ENCODE measurements at places on chromosomes 3 and 15.

DNA sequence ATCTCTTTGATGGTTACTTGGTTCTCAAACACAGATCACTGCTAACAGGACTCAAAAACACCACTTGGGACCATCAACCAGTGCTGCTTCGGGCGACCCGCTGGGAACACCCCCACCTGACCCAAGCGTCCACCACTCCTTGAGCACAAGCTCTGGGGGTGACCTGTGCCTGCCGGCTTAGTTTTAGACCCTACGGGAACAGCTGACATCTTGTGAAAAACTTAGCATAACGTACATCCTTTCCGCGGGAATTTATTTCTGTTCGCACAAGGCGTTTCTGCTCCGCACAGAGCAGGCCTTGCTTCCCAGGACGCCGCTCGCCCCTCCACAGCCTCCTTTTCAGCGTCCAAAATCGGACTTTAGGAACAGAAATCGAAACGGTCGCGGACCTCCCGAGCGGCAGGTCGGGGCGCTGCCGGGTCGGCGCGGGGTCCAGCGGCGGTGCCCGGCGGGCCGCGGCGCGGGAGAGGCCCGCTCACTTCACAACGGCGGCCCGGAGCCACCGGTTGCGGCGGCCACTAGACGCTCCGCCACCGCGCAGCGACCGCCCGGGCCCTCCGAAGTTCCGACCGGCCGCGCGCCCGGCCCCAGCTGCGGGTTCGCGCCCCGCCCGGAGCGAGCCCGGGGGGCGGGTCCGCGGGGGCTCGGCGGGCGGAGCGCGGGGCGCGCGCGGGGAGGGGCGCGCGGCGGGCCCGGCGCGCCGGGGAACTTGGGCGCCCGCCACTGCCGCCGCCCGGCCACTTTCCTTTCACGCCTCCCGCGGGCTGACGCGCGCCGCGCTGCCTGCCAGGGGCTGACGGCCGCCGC is 959 bp downstream of the SFMBT1 start:
- peak; percentile 76 for DNase-seq

DNA sequence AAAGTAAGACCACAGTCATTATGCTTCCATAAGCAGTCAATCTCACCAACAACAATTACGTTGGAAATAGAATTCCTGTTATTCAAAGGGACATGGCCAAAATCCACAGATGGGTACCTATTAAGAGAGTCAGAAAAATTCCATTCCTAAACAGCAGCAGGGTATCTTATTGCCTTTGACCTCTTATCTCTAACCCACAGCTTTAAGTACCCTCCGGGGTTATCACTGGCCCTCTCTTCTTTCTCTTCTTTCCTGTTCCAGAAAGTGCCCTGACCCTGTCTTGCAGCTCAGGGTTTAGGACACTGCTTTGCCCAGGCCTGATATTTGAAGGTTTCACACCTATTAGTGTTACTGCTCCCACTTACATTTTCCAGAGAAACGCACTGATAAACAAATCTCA is 428.7 kb downstream of the TBC1D5 start:
- DNase-seq = no peak

GRCh38 chr3:123818921-123819429 is 65.2 kb downstream of the MYLK start:
- no peak for DNase-seq

DNA sequence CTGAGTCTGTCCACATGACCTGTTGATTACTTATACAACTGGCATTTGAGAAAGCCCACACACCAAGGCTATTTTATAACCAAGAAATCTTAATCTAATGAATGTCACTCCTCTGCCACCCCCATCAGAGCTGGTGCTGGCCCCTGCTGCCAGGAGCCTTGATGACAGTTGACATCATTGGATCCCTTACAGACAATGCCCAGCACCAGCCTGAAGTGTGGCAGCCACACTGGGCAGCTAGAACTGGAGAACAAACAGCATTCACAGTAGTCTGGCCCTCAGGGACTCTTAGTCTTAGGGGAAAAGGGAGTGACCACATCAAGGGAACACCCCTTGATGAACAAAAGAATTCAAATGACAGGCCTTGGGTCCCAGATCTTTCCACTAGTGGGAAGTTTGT is 840.6 kb downstream of the EPHA3 start:
- no peak for DNase-seq

DNA sequence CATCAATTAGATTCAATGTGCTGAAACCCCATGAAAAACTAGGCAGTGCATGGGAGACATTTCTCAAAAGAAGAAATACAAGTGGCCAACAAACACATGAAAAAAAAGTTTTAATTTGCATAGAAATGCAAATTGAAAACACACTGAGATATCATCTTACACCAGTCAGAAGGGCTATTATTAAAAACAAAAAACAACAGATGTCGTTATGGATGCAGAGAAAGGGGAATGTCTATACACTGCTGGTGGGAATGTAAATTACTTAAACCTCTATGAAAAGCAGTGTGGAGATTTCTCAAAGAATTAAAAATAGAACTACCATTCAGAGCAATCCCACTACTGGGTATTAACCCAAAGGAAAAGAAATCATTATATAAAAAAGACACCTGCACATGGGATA is 98.7 kb downstream of the CCNL1 start:
- no peak for DNase-seq

- no peak for DNase-seq
Observed at GRCh38 chr3:32495609-32496008, 7.0 kb downstream of the CMTM6 start.

- DNase-seq = no peak
Observed at GRCh38 chr3:123310741-123311140, 109.0 kb downstream of the SEC22A start.

GRCh38 chr3:21705769-21706168 is 45.2 kb downstream of the ZNF385D start:
- no peak for DNase-seq

DNA sequence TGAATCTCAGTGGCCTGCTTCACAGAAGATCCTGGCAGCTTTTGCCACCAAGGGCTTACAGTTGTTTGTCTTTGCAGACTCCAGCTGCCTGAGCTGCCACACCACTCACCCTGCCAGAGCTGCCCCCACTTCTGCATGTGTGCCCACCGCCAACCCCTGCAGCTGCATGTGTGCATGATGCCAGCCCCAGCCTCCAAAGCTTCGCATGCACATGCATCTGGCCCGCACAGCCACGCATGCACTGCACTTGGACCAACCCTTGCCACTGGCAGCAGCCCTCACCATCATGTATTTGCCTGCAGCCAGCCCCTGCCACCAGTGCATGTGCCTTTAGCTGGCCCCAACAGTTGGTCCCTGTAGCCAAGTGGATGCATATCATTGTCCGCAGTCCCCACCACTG is 31.3 kb downstream of the CCDC54 start:
- DNase-seq = no peak

GRCh38 chr3:7877312-7877711 is 624.3 kb upstream of the LMCD1 start:
- DNase-seq = no peak

GRCh38 chr3:149519912-149520311 is 45.4 kb downstream of the TM4SF4 start:
- no peak for DNase-seq

- no peak for DNase-seq
Observed at GRCh38 chr3:190562866-190563510, 49.1 kb downstream of the IL1RAP start.

GRCh38 chr3:147582642-147583041 is 173.5 kb downstream of the ZIC1 start:
- no peak for DNase-seq

GRCh38 chr15:61084944-61085367 is 144.1 kb downstream of the RORA start:
- peak; percentile 6 for DNase-seq

DNA sequence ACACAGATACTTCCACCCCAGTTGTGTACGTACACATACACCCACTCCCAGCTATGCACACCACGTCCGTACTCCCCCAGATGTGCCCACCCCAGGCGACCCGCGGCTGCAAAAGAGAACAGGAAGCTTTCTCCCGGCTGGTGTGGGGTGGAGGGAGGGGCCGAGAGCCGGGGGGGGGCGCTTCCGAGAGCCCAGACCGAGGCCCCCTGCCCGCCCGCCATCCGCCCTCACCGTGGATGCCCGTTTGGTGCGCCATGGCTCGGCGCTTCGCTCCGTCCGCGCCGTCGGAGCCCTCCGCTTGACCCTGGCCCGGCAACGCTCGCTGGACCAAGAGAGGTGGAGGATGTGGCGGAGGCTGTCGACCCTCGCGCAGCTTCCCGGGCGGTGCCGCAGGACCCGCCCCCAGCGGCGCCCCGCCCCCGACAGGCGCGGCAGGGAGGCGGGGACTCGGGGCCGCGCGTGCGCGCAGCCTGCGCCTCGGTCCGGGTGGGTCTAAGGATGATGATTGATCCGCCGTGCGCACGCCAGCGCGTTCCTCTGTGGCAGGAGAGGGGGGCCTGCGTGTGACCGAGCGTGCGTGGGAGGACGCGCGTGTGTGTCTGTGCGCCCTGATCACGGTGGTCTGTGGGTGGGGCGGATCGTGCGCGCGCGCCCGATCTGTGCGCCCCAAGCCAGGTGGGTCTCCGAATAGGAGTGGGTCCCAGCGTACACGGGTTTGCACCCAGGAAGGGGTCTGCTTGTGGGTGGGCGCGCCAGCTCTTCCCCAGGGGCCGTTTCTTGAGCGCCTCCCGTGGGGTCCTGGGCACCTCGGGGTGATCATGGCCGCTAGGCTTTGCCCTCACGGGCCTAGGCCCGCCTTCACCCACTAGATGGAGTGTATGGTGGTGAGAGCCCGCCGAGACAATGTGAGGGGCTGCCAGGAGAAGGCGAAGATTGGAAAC is at the start of gene TWF2:
Gene TWF2, minus strand, starts transcription at position 398 of the 941 bp plus-strand sequence. Its CDS starts 142 bp downstream, at position 256.
- peak; percentile 88 for DNase-seq

GRCh38 chr3:98986073-98986472 is 84.6 kb upstream of the DCBLD2 start:
- peak; percentile 12 for DNase-seq

DNA sequence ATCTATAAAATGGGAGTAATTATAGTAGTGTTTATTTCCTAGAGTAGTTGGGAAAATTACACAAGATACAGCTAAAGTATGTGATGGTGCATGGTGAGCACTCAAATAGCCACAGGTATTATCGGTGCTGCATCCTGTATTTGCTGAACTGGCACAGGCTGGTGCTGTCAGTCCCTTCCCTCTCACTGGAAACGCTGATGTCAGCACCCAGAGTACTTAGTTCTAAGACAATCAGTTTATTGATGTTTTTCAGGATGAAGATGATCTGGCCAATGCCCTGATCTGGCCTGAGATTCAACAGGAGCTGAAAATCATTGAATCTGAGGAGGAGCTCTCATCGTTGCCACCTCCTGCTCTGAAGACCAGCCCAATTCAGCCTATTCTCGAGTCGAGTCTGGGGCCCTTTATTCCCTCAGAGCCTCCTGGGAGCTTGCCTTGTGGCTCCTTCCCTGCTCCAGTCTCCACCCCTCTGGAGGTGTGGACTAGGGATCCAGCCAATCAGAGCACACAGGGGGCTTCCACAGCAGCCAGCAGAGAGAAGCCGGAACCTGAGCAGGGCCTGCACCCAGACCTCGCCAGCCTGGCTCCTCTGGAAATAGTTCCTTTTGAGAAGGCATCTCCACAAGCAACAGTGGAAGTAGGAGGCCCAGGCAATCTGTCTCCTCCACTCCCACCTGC is 49.7 kb downstream of the TMEM39A start:
- DNase-seq = no peak

DNA sequence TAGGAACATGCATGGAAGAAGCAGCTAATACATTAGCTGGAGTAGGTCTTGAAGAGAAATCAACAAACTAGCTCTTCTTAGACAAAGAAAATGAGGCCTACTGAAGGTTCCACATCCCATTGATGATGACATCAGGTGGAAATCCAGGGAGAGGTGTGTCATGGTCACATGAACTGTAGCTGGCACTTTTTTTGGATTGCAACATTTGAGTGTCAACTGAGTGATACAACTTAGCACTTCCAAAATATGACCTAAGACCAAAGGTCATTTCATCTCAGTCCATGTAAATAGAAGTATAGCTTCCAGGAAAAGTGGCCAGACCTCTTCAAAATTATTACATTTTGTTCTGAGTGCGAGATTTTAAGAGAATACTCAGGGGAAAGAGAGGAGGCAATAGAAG is 117.2 kb upstream of the MEIS2 start:
- no peak for DNase-seq

GRCh38 chr3:190326361-190326760 is 4.1 kb upstream of the CLDN1 start:
- DNase-seq = no peak

GRCh38 chr3:38582316-38582715 is 67.2 kb downstream of the SCN5A start:
- no peak for DNase-seq

GRCh38 chr3:185728630-185729336 is 96.1 kb downstream of the IGF2BP2 start:
- no peak for DNase-seq

GRCh38 chr3:50154476-50154839 is 666 bp upstream of the SEMA3F start:
- DNase-seq = no peak

GRCh38 chr3:23580096-23580713 is 225.6 kb upstream of the UBE2E1 start:
- no peak for DNase-seq

- DNase-seq = no peak
Observed at GRCh38 chr3:177220136-177220974, 23.1 kb upstream of the TBL1XR1 start.

- DNase-seq = no peak
Observed at GRCh38 chr3:122919291-122919610, 108.3 kb downstream of the SEMA5B start.

DNA sequence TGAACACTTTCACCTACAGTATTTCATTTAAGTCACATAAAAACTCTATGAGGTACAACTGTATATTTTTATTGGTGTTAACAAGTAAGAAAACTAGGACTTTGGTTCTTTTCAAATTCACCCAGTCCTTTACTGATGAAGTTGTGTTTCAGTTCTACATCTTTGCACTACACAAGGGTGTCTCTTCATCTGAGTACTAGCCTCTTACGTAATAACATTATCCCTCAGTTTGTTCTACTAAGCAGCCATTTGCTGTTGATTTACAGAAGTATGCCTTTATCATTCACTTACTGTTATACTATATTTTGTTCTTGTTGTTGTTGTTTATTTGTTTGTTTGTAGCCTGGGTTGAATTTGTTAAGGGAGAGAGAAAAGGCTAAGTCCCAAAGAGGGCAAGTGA is 311.9 kb downstream of the PLOD2 start:
- no peak for DNase-seq

GRCh38 chr3:129773691-129774663 is 119.5 kb downstream of the TMCC1 start:
- no peak for DNase-seq

DNA sequence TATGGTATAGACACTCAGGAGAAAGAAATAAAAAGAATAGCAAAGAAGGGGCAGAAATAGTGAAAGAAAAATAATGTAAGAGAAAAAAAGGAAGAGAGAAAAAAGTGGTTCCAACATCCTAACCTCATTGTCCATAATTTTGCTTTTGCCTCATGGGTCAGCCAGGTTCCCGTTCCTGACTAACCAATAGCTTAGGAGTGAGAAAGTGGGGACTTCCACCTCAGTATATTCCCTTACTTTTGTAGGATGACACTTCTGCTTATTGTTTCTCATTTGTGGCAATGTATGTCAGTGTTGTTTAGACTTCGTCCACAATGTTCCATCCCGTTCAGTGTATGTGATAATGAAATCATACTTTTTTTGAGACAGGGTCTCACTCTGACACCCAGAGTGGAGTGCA is 9.3 kb upstream of the SLC12A8 start:
- DNase-seq = no peak

All from OCI-LY7 (cell line).